CD4-positive, alpha-beta T cell treated with Interferon alpha-2 for 1 hour (primary cell): ENCODE measurements at places on chromosomes 5 and 9.

GRCh38 chr5:143594902-143595818, 191.7 kb upstream of the NR3C1 start:
- DNase-seq: no peak

- no peak for DNase-seq
Measured at GRCh38 chr5:81067406-81067805, 107.2 kb downstream of the RASGRF2 start.

- DNase-seq: no peak
Measured at GRCh38 chr5:115816226-115817081, at the start of gene CDO1. Gene CDO1 (minus strand): TSS chr5:115816659. CDS start chr5:115816397, 262 bp downstream.

DNA sequence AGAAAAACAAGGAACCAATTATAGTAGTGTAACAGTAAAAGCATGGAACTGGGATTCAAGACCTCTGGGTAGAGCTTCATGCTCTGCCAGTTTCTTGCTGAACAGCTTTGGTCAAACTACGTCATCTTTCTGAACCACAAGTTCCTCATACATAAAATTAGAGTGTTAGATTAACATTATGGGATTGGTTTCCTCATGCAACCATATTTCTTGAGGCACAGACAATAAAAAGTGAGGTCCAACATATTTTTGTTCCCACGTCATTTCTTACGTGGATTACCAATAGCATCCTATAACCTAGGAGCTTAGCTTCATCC, 354.8 kb downstream of the TMEM232 start:
- DNase-seq: no peak

GRCh38 chr9:137251490-137252268, 593 bp downstream of the STPG3 start:
- no peak for DNase-seq

GRCh38 chr9:85647571-85647970, 94.2 kb downstream of the AGTPBP1 start:
- DNase-seq: no peak

GRCh38 chr9:114546851-114547250, 40.7 kb upstream of the ATP6V1G1 start:
- DNase-seq: no peak

- no peak for DNase-seq
Measured at GRCh38 chr9:105083256-105083655, 155.3 kb upstream of the ABCA1 start.

GRCh38 chr5:180823346-180823745, 20.7 kb upstream of the MGAT1 start:
- no peak for DNase-seq

DNA sequence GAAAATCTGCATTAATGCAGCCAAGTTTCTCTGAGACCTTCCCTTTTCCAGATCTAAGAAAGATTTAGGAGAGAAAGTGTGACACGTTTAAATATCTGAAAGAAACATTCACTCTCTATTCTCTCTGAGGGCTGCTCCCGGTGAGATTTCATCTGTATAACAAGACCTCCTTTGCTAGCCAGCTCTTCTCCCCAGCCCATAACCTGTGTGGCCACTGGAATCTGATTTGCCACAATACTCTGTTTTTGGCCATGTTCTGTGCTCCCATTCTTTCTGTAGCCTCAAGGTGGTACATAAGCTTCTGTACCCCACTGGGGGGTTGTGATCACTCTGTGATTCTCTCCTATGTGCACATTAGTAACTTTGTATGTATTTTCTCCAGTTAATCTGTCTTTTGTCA, 291.0 kb upstream of the SEMA6A start:
- DNase-seq: no peak

GRCh38 chr5:176533894-176534611, 3.1 kb downstream of the RNF44 start:
- DNase-seq: peak; percentile 65

DNA sequence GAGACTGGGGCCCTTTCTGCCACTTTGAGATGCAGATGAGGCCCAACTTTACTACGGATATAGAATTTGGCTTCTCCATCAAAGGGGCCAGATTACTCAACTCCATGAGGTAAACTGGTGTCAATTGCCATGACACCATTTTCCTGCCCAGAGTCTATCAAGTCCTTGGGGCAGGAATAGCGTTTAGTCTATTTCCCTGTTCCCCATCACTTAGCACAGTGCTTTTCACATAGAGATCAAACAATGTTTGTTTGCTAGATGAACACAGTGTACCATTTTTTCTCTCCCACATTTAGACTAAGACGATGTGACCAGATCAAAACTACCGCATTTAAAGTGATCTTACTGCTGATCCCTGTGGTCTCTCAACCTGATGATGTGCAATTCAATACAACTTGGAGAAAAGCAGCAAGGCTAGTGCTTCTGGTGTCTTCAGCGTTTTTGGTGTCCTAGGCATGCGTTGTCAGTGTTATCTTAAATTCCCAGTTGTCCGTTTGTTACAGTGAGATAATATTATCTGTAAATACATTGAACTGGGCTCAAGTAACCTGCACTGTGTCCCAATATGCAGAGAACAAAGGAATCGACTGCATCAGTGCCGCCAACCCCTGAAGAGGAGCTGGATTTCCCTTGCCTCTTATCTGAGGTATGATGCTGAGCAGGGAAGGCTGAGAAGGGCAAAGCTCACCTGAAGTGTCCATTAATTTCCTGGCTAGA, 446.2 kb downstream of the PLK2 start:
- no peak for DNase-seq

GRCh38 chr9:84557751-84558150, 111.8 kb upstream of the NTRK2 start:
- DNase-seq: no peak

GRCh38 chr5:124980163-124980941, 233.9 kb upstream of the ZNF608 start:
- no peak for DNase-seq

GRCh38 chr9:2166203-2166602, 151.1 kb downstream of the SMARCA2 start:
- no peak for DNase-seq

DNA sequence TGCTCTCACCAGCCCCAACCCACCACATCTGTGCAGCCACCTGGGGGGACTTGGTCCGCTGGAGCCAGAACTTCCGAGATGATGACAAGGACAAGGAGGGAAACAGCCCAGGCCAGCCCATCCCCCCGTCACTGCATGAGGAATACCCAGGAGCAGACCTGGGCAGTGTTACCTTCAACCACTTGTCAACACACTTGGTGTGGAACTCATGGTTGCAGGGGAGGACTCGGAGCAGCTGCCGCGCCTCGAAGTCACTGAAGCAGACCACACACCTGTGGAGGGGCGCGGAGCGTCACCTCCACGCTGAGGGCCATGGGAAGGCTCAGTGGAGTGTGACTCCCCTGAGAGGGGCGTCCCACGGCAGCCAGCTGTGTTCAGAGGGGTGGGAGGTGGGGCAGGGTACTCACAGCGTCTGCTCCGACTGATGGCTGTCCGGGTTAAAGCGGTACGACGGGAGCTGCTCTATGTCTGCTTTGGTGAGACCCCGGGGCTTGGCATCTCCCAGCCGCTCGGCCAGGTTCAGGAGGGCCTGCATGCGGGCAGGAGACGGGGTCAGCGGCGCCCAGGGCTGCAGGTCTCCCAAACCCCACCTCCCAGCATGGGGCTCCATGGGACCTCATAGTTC, 8.0 kb downstream of the RNF44 start:
- DNase-seq: no peak

DNA sequence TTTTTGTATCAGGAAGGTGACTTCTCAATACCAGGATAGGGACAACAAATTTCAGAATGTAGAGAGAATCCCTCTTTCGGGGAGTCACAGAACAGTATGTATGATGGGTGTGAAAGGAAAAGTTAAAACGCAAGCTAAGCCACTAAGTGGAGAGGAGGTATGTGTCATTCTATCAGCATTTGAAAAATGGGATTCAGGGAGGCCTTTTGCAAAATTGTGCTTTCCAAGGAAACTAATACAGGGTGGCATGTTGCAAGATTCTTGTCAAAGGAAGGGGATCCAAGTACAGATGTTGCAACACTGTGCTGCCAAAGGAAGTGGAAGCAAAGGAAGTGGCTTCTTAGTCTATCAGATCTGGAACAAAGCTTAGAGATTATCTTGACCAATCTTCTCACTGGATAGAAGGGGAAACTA, 12.6 kb upstream of the TNIP1 start:
- peak; percentile 29 for DNase-seq

DNA sequence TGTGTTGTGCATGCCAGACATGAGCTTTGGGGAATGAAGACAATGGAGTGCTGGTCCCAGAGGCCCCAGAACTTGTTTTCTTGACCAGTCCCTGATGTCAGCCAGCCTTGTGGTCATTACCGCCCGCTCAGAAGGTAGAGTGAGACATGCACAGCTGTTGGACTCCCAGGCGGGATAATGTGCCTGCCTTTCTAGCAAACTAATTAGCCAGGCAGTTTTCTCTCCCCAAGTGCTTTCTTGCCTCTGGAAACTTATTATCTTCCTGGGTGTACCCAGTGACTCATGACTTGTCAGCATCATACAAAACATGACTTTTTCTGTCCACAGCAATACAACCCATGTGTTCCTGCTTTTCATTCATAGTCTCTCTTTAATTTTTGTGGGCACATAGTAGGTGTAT, 131.1 kb downstream of the RMI1 start:
- DNase-seq: no peak

- DNase-seq: no peak
Measured at GRCh38 chr9:116419181-116419580, 265.6 kb downstream of the PAPPA start.
